ENCODE measurements at places on chromosomes 4 and X.

- no peak for DNase-seq
These were observed 6.4 kb upstream of the MTNR1A start for GRCh38 chr4:186561748-186562147.

- no peak for DNase-seq
These were observed 25.2 kb upstream of the PRSS48 start for GRCh38 chr4:151251603-151252304.

- peak; percentile 2 for DNase-seq
These were observed 247.8 kb downstream of the GRID2 start for GRCh38 chr4:92551616-92552015.

DNA sequence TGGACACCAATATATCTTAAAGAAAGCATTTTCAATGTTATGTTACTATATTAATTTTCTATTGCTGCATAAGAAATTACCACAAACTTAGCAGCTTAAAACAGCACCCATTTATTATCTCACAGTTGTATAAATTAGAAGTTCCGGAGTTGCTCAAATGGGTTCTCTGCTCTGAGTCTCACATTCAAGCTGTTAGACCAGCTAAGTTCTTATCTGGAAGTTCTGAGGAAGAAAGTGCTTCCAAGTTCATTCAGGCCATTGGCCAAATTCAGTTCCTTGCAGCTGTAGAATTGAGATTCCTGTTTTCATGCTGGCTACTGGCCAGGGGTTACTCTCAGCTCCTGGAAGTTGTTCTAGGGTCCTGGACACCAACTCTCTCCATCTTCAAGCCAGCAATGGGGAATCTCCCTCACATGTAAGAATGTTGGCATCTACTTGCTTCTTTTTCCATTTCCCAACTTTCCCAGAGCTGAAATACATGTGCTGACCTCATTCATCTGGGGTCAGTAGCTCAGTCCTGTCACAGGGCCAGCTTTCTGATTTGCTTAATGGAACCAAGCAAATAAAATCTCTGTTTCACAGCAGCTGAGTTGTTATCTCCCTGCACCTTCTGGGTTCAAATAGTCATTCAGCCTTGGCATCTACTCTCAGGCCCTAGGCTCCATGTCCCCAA is 99.6 kb upstream of the INTU start:
- peak; percentile 20 for DNase-seq

- no peak for DNase-seq
These were observed 20.3 kb downstream of the L1CAM start for GRCh38 chrX:153865685-153866084.

Data from small intestine (tissue), 16 donors.